ENCODE measurements at places on chromosomes 6 and 20.

- no peak for DNase-seq
Observed at GRCh38 chr6:44867571-44868334, 460.4 kb upstream of the RUNX2 start.

GRCh38 chr20:25006431-25007167 lies 14.0 kb upstream of the APMAP start:
- DNase-seq: no peak

- DNase-seq: no peak
Observed at GRCh38 chr6:60670036-60670435, 1616.0 kb downstream of the KHDRBS2 start.

- DNase-seq: no peak
Observed at GRCh38 chr6:84330325-84330724, 102.9 kb upstream of the CEP162 start.

DNA sequence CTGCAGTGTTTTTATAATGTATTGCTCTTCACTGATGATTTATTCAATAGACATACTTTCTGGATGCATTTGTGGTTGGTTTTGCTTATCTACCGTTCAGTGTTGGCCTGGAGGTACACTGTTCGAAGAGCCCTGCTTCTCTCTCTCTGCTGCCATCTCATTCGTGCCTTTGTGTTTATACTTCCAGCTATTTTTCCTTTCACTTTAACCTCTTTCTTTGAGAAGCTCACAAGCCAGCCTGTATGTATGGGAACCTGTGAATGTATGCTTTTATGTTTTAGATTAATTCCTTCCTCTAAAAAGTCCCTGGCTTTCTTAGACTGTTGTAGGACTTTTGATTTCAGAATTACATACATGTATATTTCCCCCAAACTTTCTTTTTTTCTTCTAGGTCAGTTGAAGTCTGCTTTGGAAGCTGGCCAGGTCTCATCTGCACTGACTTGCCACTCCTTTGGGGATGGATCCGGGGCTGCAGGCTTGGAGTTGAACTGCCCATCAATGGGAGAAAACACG lies 83.0 kb downstream of the SCAND1 start:
- DNase-seq: peak; percentile 38

GRCh38 chr20:25250508-25250907 lies 2.6 kb downstream of the PYGB start:
- DNase-seq: no peak

DNA sequence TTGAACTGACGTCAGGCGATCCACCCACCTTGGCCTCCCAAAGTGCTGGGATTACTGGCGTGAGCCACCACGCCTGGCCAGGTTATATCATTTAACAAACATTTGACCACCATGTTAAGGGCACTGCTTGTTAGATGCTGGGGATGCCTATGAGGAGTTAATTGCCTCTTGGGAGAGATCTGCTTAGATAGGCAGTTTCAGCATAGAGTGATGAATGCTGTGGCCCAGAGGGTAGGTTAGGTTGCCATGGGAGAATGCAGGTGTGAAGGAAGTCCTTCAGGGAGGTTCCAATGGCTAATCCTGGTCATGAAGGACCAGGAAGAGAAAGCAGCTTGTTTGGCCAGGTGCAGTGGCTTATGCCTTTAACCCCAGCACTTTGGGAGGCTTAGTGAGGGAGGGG lies 17.0 kb downstream of the PHF20 start:
- no peak for DNase-seq

GRCh38 chr20:23097636-23098580 lies 11.8 kb upstream of the CD93 start:
- DNase-seq: no peak

GRCh38 chr6:63923139-63923739 lies 287.6 kb downstream of the PHF3 start:
- peak; percentile 58 for DNase-seq

DNA sequence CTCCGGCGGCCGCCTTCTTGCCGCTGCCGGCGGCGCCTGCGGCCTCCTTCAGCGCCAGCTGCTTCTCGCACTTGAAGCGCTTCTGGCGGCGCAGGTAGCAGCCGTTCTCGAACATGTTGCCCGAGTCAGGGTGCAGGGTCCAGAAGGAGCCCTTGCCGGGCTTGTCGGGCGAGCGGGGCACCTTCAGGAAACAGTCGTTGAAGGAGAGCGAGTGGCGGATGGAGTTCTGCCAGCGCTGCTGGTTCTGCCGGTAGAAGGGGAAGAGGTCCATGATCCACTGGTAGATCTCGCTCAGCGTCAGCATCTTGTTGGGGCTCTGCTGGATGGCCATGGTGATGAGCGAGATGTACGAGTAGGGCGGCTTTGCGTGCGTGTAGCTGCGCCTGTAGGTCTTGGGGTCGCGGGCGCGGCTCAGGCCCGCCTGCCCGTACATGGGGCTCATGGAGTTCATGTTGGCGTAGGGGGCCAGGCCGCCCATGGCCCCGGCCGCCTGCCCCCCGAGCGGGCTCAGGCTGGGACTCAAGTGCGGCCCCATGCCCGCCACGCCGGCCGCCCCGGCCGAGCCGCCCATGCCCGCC lies 1.9 kb downstream of the FOXA2 start:
- DNase-seq: peak; percentile 36

- DNase-seq: no peak
Observed at GRCh38 chr6:151761851-151762250, 45.6 kb upstream of the ESR1 start.

- peak; percentile 24 for DNase-seq
Observed at GRCh38 chr6:7108196-7108963, 619 bp downstream of the RREB1 start.

GRCh38 chr6:39361657-39362486 lies 39.4 kb upstream of the KCNK16 start:
- DNase-seq: peak; percentile 77

DNA sequence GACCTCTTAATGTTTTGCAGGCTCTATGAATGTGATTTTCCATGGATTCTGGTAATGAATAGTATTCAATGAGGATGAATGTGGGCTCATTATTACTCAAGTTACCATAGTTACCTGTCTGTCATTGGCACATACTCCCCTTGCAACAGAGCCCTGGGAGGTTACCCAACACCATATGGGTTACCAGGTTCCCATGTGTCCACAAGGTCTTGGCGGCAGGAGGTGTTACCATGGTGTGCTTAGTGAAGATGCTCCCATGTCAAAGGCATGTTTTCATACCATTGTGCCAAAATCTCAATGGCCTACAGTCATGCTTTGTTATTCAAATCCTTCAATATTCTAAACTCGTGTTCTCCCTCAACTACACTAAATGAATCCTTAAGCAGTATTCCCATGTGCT lies 232.5 kb downstream of the HDGFL1 start:
- DNase-seq: no peak

DNA sequence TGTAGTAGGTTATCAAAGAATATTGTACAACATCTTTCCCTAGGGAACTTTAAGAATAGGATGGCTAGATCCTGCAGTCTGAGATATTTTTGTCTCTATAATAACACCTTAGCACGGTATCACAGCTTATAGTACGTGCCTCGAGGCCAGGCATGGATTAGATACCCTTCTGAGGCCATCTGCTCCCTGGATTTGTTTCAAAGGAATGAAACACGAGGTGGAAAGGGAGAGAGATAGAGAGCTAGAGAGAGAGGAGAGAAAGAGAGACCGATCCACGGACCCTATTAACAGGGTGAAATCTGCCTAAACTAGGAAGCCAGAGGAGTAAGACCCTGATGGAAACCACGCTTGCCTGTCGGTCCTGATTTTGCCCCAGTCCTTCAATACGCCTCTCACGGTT lies 92.5 kb downstream of the CD83 start:
- no peak for DNase-seq

GRCh38 chr6:152161501-152161900 lies 354.0 kb downstream of the ESR1 start:
- DNase-seq: no peak

DNA sequence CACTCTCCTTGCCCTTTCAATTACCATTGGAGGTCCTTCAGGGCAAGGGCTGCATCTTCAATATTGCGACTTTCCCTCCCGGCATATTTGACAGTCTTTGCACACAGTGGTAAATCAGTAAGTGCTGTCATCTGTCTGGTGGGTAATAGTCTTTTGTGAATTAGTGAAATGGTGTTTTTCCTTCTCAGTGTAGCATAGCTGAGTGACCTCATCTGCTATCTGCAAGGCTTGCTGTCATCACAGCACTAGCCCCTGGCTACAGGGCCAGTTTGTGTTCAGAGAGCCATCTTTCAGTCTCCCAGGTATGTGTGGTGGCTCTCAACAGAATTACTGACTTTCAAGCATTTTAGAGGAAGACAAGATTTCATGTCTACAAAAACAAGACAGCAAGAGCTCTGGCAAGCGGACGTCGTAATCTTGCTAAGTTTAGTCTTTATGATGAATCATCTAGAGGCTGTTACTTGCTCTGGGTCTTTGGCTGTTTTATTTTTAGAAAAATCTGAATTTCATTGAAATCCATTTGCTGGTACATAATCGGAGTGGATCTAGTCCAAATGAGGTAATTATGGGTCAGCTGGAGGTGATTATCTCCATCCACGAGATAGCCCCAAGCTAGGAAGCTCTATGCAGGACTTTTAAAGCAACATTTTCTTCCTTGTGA lies 528.9 kb downstream of the EPM2A start:
- no peak for DNase-seq

DNA sequence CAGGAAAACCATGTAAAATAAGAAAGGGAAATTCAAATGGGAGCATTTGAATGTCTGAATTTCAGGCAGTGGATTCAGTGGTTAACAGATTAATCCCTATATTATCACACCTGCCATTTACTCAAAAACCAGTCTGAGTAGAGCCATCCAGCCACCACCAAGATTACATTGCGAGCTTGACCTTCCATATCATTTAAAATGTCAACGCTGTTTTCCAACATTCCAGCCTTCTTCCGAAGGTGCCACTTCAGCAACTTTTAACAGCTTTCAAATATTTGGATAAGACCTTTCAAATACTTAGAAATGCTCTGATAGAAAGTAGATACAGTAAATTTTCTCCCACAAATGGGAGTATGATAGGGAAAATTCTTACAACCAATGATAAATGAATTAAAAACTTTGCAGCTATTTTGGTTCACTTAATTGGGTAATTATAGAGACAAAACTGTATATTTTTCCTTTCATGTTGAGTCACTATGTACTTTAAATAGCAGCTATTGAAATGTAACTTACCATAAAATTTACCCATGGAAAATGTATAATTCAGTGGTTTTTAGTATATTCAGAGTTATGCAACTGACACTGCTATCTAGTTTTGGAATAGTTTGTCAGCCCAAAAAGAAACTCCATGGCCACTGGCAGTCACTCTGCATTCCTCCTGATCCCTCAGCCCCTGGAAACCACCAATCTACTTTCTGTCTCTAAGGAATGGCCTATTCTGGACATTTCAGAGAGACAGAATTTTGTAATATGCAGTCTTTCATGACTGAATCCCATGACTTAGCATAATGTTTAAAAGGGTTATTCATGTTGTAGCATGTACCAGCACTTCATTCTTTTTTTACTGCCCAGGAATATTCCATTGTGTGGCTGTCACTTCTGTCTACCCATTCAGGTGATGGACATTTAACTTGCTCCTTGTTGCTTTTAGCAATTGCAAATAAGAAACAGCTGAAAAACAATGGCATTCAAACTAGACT lies 21.5 kb downstream of the EZR start:
- DNase-seq: peak; percentile 20

GRCh38 chr6:84967965-84968364 lies 203.6 kb upstream of the TBX18 start:
- no peak for DNase-seq

- DNase-seq: no peak
Observed at GRCh38 chr6:64252256-64252655, 616.7 kb downstream of the PHF3 start.

GRCh38 chr6:135525594-135525993 lies 28.1 kb upstream of the AHI1 start:
- DNase-seq: no peak

GRCh38 chr20:61896058-61896961 lies 169.4 kb downstream of the TAF4 start:
- DNase-seq: peak; percentile 31

GRCh38 chr6:133945158-133945557 lies 7.9 kb upstream of the TBPL1 start:
- no peak for DNase-seq

DNA sequence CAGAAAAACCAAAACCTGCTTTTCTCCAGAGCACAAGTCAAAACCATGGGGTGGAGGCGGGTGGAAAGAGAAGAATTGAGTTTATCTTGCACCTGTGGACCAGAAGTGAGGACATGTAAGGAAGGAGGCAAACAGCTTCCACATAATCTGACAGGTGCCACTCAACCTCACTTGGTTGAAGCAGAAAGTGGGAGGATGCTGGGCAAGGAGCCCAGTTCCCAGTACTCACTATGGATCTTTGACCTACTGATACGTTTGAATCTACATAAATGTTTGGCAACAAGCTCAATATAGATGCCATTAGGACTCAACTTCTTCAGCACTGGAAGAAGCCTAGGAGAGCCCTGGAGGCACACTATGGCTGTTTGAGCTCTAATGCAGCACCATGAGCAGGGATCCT lies 285.5 kb downstream of the KIF16B start:
- DNase-seq: no peak

DNA sequence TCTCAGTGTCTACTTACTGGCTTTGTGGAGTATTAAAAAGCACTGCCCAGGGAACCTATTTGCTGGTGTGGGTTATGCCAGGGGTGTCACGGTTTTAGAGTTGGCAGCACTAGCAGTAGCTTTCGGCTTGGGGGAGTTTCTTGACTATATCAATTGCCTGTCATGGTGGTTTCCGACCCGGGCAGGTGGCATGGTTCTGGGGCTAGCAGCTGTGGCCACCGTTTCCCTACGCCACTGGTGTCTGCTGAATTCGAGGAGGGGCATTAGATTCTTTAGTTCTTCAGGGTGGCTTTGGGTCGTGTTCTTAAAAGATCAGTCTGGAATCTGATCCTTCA lies 55.6 kb upstream of the FOXC1 start:
- no peak for DNase-seq

GRCh38 chr6:43770372-43771209 lies 580 bp downstream of the VEGFA start:
- DNase-seq: peak; percentile 27

- DNase-seq: no peak
Observed at GRCh38 chr20:63750807-63751470, 11.4 kb downstream of the SLC2A4RG start.

All from NCI-H1105 treated with DMSO at 0.1 percent for 48 hours (cell line).